CD4-positive, alpha-beta T cell treated with Interleukin-1 beta for 1 hour (primary cell): ENCODE measurements at places on chromosomes 11 and 22.

DNA sequence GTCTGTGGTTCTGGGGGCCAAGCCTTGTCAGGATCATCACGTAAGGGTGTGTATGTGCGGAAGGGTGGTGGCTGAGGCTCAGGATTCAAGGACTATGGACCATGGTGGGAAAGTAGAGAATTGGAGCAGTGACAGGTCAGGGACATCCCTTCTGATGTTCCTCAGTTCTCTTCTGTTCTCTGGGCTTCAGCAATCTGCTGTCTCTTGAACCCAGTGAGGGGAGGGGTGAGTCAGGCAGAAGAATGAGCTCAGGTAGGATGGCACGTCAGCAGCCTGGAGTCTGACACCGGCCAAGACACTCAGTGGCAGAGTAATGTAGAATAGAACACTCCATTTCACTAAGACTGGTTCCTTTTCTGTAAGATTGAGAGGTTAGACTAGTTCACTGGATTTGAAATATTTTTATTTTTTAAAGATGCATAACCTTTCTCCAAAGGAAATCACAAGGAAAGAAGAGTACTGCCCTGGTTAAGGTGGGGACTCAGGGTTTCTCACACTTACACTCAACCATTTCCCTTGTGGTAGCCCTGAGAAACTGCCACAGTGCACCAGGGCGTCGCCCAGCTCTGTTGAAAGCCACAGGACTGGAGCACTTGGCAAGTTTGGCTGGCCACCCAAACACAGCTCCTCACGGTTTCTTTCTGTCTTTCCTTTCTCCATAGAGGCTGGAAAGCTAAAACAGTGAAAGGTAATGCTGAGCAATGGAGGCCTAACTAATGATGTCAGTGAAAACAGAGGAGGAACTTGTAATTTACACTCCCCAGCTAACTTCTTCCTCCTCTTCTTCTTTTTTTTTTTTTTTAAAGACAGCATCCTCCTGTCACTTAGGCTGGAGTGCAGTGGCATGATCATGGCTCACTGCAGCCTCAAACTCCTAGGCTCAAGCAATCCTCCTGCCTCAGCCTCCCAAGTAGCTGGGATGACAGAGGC is 23.1 kb upstream of the MICAL2 start:
- peak; percentile 56 for DNase-seq

GRCh38 chr11:75428281-75428724 is 4.7 kb downstream of the KLHL35 start:
- peak; percentile 81 for DNase-seq

GRCh38 chr11:122048401-122048800 is 67.6 kb downstream of the BLID start:
- no peak for DNase-seq

GRCh38 chr11:61684870-61685616 is 4.9 kb downstream of the DAGLA start:
- no peak for DNase-seq

DNA sequence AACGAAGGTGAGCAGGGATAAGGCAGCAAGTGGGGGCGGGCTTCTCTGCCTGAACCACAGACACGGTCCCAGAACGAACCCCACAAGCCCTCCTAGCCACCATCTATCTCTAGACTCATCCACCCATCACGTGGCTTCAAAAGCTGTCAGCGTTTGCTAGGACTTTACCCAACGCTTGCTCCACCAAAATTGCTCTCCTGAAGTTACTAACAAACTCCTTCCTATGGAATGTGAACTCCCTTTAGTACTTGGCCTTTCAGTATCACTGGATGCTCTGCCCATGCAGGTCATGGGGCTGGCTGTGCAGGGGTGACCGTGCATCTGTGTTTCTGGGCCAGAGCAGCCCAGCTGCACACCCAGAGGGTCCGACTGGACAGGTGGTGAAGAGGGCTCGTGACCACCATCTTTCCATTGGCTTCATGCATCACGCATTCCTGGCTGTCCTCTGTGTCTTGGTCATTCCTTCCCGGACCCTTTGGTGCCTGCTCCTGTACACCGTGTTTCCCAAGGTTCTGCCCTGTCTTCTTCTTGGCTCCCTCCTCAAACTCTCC is 85.1 kb downstream of the MYO7A start:
- DNase-seq = no peak

DNA sequence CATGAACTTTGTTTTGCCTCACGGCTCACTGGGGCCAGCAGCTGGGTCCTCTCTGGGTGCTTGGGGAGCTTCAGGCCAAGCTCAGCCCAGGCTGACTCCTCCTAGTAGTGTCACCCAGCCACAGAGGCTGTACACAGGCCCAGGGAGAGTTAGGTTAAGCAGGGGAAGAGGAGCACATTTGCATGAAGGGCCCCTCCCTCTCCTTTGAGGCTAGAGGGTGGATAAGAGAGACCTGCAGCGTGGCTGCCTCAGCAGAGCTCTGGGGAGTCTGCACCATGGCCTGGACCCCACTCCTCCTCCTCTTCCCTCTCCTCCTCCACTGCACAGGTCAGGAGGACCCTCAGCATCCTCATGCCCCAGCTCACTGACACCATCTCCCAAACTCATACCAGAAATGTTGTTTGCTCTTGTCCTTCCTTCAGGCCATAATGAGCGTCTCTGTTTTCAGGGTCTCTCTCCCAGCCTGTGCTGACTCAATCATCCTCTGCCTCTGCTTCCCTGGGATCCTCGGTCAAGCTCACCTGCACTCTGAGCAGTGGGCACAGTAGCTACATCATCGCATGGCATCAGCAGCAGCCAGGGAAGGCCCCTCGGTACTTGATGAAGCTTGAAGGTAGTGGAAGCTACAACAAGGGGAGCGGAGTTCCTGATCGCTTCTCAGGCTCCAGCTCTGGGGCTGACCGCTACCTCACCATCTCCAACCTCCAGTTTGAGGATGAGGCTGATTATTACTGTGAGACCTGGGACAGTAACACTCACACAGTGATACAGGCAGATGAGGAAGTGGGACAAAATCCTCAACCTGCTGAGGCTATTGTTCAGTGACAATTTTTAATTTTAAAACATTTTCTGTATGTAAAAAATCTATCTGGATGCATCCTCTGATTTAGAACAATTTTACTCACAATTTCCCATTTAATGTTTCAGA is 82.4 kb upstream of the VPREB1 start:
- DNase-seq = no peak

GRCh38 chr11:20511982-20512381 is 87.4 kb upstream of the SLC6A5 start:
- no peak for DNase-seq

GRCh38 chr11:64482588-64482987 is 108.4 kb upstream of the SLC22A12 start:
- DNase-seq = no peak

DNA sequence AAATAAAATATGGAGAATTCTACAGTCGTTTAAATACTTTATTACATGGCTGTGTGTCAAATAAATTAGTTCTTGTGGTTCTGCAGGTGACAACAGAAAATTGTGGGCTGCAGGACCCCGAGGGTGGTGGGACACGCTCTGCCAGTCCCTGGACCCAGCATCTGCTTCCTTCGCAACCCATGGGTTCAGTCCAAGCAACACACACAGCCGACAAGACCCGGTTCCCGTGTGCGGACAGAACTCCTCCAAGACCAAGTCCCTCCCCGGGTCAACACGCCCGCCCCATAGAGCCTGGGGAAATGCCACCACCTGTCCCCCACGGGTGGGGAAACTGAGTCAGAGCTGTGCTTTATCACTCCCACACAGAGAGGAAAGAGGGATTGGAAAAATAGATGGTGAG is 238.9 kb downstream of the BRD1 start:
- no peak for DNase-seq

DNA sequence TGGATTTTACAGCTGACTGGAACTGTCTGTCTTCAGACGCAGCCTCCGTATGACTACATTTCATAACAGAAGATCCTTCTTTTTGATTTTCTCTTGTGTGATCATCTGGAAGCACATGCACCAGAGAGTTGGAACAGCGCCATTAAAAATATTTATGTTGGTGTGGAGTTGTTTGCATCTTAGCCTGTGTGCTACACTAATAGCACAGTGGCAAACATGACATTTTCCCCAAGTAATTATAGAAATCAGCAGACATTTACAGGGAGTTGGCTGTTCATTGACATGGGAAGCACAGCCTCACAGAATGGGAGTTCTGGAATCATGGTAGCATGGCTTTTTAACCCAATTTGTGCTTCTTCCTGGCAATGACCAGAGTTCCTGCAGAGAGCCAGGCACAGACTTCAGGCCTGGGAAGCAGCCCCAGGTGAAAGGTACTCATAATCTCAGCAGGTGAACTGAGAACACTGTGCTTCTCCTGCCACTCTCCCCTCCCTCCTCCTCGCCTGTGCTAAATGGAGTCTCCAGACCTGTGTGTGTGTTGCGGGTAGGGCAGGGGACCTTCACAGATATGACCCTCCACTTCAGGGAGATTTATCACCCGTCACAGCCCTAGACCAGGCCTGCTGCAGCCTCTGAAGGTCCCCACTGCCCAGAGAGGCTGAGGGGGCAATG is 82.8 kb upstream of the PLET1 start:
- DNase-seq = no peak

DNA sequence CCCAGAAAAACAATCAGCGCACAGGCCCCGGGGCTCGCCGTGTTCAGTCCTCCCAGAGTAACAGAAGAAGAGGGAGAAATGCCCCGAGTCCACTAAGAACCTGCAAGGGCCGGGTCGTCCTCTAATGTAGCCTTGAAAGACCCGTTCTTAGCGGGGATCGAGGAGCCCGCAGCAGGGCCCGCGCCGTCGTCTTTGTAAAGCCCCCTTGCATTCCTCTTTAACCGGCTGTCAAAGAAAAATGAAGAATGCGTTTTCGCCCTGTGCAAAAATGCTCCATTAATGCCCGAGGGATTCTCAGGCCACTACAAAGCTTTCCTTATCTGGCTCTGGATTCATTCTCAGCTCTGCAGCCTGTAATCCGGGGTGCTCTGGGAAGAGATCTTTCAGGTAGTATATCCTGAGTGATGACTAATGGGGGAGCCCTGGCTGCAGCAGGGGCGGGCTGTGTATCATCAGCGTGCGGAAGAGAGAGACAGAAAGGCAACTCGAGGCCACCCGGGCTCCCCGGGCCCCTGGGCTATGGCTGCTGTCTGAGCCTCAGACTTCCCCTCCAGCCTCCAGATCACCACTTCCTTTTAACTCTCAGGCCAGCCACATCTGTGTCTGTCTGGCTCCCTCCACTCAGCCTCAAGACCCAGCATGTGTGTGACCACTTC is 78.2 kb downstream of the FBLN1 start:
- no peak for DNase-seq

DNA sequence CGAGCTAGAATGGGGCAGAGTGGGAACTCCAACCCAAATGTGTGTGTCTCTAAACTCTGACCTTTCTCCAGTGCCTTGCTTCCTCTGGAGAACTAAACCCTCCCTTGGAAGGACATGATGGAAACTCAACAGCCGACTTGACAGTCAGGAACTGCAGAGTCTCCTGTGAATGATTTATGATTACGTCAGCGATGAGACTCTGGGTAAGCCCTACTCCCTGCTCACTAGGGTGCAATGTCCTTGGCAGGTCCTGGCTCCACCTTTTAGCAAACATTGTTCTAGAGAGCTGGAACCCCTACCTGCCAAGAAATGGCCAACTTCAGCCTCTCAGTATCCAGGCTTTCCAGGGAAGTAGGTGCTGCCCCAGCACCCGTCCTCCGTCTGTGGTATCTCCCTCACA is 96.1 kb upstream of the CD82 start:
- DNase-seq = no peak

DNA sequence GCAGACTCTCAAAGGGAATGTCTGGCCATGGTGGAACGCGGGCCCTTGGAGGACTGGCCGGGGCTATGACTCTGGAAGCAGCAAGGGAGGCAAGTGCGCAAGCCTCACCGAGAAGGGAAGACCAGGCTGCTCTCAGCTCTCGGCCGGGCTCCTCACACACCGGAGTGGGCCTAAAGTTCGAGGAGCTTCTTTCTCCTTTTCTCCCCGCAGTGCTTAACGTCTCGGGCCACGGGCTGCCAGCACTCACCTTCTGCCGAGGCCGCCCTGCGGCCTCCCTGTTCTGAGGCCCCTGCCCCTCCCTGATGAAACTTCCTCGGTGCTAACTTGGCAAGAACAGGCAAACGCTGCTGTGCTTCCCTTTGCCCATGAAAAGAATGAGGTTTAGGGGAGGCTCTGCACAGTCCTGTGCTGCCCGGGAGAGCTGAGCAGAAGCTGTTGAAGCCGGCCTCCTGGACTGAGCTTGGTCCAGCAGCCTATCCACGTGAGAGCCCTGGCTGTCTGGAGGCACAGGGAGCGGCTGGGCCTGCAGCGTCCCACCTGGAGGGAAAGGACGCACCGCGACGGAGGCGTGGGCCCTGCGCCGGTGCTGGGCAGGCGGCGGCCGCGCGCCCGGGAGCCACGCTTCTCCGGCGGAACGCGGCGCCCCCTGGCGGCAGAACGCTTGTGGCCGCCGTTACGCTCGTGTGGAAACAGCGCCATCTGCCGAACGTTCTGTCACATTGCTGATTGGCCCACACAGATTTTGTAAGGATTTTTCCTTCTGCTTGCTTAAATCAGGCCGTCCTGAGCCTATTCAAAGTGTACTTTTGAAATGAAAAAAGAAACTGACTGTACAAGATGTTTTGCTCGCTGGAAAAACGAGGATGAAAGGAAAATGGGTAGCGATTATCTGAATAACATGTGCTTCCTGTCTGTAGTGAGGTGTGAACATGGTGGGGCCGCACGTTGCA is 65.0 kb upstream of the TMEM45B start:
- DNase-seq = peak; percentile 74

DNA sequence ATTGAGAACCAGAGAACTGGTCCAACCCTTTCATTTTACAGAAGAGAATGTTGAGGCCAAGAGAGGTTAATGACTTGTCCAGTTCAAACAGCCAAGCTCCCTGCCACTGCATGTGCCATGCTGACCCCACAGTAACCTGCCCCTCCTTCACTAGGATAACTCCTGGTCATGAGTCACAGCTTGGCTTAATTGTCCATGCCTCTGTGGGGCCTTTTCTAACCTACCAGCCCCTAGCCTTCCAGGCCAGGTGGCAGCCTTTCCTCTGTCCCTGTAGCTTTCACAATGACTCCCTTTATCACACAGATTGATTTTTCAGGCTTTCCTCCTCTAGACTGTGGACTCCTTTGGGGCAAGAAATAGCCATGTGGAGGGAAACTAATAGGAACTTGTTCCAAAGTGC is 97.2 kb downstream of the PIWIL4 start:
- no peak for DNase-seq

- DNase-seq = no peak
These were observed 11.0 kb upstream of the CWF19L2 start for GRCh38 chr11:107468596-107468995.

GRCh38 chr11:67642173-67643120 is 2.9 kb upstream of the TBX10 start:
- DNase-seq = no peak

- no peak for DNase-seq
These were observed 170.2 kb downstream of the BUD13 start for GRCh38 chr11:116602637-116602942.
